Activated CD4-positive, alpha-beta T cell treated with anti-CD3 and anti-CD28 coated beads, Interleukin-2, amount 50 U/mL, for 1 hour (primary cell): ENCODE measurements at places on chromosomes 2 and 18.

- DNase-seq = no peak
These were observed 205.1 kb downstream of the BABAM2 start for GRCh38 chr2:28095622-28096021.

DNA sequence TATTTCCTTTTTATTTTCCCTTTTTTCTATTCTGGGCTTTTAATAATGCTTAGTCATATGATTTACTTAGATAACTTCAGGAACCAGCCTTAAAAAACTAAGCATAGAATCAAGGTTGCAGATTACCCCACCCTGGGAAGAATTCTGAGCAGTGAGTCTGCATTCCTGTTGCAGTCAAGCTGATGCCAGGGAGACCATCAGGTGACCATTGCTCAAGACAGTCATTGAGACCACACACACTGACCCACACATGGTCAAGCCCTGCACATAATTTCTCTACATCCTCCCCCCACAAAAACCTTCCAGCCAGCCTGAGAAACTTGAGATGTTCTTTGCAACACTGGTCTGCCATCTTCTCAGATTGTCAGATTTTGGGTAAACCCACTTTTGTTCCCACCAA is 83.9 kb downstream of the SH3YL1 start:
- DNase-seq = no peak

- no peak for DNase-seq
These were observed 32.9 kb downstream of the MBP start for GRCh38 chr18:77099485-77100370.

DNA sequence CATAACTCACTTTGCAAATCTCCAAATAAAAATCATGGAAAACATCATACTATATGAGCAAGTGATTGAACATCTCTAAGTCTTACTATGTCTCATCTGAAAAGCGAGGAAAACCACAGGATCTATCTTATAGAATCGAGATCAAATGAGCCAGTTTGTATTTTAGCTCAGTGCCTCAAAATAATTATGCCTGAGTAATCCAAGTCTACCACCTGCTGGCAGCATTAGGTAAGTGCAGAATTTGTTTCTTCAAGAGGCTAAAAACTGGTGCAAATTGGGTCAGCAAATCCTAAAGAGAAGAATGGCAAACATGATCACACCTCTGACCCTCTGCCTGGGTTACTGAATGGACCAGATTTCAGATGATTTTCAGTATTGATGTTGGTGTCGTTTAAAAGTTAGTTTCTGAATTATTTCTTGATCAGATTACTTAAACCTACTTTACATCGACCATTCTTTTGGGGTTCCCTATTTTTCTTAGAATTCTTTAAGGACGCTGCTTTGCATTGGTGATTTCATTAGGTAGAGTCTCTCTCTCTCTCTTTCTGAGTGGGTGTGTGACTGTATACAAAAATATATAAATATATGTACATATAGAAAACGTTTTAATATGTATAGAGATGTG is 12.7 kb upstream of the FHOD3 start:
- peak; percentile 32 for DNase-seq

- no peak for DNase-seq
These were observed 195.2 kb downstream of the SLC8A1 start for GRCh38 chr2:40256649-40257048.

DNA sequence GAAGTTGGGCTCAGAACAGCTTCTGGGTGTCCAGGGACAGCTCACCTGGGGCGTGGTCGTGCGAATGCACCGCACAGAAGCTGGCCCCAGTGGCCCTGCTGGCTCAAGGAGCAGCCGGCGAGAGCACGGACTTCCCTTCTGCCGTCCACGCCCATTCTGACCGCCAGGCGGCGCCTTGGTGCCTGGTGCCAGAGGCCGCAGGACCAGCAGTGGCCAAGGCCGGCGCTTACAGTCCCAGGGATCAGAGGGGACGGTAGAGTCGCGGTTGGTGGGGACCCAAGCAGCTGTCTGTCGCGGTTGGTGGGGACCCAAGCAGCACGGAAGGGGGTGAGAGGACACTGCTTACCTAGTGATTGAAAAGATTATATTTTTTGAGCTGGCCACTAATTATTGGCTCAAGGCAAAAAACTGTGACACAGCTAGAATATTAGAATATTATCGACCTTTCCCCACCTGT is 25.7 kb downstream of the NPPC start:
- peak; percentile 48 for DNase-seq

- DNase-seq = no peak
These were observed 1.6 kb downstream of the FEV start for GRCh38 chr2:218983263-218983933.

- no peak for DNase-seq
These were observed 47.5 kb upstream of the ASAP2 start for GRCh38 chr2:9158786-9159779.

- no peak for DNase-seq
These were observed 24.2 kb downstream of the COLEC12 start for GRCh38 chr18:476251-476664.

GRCh38 chr18:26978812-26979341 is 113.4 kb upstream of the AQP4 start:
- DNase-seq = no peak

DNA sequence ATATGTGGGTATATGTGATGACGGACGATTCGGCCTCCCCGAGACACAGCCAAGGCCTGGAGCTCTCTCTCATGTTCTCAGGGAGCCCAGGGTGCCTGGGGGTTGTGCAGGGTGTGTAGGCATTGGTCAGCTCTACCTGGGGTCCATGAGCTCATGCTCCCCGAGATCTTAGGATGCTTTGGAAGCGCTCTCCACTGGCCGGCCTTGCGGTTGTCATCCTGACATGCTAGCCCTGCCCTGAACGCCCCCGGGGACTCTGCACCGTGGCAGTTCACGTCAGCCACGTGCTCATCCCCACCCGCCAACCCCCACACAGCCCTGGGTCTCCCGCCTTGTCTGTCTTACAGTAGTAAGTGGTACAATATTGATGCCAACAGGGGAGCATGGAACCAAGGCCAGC is 67.8 kb downstream of the RTP5 start:
- no peak for DNase-seq

- DNase-seq = no peak
These were observed 37.0 kb downstream of the MARCHF4 start for GRCh38 chr2:216335252-216335651.

DNA sequence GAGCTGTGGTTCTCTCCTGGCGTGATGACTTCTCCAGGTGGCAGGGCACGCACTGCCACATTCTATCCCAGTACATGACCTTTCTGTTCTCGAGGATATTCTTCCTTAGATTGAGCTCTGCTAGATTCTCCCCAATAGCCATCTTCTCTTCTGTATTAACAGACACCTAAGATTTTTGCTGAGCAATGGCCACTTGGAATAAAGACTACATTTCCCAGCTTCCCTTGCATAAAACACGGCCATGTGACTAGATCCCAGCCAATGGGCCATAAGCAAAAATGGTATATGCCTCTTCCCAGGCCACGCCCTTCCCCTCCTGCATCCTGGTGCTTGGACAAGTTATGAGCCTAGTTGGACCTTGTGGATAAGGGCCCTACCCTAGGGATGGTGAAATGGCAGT is 82.1 kb downstream of the EIF2AK3 start:
- DNase-seq = no peak

GRCh38 chr2:136310797-136311603 is 193.1 kb upstream of the CXCR4 start:
- DNase-seq = no peak
